ENCODE measurements at places on chromosomes 6 and 20.

DNA sequence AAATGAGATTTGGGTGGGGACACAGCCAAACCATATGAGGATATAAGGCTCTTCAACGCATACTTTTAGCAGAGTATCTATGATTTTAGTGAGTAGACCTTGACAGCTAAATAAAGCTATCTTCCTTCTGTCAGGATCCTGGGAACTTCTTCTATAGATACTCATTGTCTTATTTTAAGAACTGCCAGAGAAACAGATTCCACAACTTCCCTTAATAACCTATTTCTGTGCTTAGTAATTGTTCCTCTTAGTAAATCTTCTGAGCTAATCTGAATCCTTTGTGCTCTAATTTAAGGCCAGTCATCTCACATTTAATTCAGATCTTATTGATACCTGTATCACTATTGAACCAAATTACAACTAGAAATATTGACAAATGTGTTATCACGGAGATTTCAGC, 64.0 kb upstream of the CEP85L start:
- no peak for DNase-seq

DNA sequence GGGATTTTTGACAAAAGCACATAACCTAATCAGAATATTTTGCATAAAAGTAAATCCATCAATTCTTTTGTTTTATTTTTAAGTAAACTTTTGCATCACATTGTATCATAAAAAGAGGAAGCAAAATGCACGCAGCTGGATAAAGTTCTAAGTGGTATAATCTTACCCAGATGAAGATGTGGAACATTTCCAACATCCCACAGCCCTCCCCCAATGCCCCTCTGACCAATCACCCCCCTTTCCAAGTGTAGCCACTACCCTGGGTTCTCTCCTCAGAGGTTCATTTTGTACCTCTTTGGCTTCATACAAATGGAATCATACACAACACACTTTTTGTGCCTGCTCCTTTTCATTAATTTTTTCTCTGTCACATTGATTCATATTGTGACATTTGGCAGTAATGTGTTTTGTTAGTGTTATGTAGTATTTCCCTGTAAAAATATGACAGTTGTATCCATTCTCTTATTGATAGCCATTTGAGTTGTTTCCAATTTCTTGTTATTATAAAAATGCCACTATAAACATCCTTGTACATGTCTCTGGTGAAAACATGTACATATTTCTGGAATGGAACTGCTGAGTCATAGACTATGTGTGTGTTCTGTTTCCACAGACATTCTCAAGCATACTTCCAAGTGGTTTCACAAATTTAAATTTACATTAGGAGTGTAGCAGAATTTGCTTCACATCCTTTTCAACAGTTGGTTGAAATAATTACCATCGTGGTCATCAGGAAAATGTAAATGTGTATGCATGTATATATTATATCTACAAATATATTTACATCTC, 92.9 kb upstream of the SYNDIG1 start:
- no peak for DNase-seq

- DNase-seq: no peak
These were observed 14.9 kb downstream of the MICA start for GRCh38 chr6:31418251-31418650.

DNA sequence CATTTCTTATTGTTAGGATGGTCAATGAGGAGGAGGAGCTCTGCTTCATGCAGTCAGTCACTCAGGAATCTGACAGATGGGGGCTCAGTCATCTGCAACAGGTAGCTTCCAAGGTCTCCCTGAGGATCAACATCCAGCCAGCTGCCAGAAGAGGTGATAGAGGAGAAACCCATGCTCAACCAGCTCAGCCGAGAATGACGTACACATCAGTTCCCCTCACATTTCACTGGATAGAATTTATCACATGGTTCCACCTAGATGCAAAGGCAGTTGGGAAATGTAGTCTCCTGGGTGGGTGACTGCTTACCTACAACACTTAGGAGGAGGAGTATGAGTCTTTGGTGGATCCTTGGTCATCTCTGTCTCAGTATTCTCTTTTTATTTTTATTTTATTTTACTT, 144.5 kb downstream of the CEBPB start:
- no peak for DNase-seq

DNA sequence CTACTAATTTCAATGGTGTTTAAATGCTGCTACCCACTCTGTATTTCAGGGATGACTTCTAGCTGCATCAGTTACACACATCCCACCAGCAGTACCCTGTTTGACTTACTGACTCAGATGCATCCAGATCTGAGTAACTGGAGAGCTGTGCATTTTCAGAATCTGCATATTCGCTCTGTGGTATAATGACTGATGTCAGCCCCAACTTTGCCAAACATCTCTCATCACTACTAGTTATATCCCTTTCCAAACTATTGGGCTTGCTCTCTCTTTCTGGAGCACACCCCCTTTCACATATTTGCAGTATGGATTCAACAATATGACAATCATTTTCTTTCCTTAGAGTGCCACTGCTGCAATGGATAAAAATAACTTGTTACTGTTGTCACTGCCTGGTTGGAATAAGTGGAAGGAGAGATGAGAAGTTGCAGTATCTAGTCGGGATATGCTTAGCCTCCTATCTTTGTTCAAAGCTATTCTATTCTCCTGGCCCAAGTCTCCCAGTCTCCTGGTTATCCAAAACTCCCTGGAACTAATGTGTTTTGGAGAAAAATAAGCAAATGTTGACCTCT, 3.3 kb upstream of the RSPO3 start:
- no peak for DNase-seq

DNA sequence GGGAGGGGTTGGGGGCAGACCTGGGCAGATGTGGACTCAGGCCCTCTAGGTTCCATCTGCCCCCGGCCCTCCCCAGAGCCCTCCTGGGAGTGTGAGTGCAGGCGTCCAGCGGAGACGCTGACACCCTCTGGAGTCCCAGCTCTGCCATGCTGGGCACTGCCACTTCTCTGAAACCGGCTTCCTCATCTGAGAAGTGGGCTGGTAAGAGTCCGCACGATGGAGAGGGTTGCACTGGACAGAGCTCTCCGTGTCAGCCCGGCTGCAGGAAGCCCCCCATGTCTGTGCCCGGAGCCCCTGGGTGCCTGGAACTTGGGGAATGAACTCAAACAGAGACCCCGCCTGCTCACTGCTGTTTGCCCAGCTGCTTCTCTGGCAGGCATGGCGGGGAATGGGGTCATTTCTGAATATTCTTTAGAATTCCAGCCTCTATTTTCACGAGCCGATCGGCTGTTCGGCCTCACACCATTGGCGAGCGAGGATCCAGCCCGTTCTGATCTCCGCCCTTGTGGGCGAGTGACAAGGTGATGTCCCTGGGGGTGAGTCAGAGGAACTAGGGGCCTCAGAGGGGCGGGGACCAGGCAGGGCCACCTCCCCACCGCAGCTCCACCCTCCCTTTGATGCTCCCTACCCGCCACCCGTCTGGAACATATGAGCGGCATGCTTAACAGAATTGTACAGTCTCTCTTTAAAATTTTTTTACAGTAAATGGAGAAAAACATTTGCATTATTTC, 47.8 kb upstream of the GATA5 start:
- no peak for DNase-seq

DNA sequence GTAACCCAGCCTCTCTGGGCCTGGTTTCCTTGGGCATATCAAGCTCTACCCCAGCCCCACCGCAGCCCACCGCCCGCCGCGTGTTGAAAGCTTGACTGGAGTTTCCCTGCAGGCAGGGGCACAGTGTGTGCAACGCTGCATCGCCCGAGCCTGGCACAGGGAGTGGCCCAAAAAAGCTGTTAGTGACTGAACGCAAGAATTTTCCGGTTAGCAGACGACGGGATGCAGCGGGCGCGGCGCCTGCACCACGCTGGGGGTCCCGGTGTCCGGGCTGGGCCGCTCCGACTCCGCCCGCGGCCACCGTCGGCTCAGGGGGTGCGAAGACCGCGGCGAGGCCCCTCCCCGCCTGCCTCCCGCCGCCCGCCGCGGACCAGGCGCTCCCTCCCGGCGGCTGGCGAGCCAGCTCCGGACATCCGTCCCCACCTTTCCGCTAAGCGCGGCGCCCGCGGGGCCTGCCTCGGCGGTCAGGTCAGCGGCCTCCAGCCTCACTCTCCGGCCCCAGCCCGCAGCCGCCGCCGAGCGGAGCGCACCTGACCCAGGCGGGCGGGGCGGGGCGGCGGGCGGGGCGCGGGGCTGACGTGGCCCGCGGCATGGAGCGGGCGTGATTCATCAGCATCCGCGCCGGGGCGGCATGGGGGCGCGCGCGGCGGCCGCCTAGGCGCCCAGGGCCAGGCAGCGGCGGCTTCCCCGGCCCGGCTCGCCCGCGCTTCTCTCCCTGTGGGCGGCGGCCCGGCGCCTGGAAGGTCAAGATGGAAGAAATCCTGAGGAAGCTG, at the start of gene ARFGEF3:
ARFGEF3 (plus strand) TSS at position 602 of the 773 bp plus-strand sequence; CDS start at position 750, 148 bp downstream.
- no peak for DNase-seq

- no peak for DNase-seq
These were observed 91.5 kb upstream of the RPS6KA2 start for GRCh38 chr6:166718516-166718915.

- no peak for DNase-seq
These were observed 96.5 kb downstream of the HFE start for GRCh38 chr6:26183581-26184366.

DNA sequence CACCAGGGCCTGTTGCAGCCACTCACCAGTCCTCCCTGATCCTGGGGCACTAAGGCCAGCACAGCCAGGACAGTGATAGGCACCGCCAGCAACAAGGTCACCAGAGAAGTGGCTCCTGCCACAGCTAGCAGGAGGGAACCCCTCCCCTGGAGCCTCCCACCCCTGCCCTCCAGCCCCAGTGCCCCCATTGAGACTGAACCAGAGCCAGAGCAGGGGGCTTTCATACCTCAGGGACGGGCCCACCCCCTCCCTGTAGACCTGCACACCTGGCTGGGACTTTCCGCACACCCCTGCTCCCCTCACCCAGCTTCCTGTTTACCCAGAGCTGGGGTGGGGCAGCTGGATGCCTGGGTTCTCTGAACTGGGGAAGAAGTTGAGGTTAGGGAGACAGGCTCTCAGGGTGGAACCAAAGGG, at the start of gene LTB:
LTB (minus strand) TSS at position 195 of the 414 bp plus-strand sequence; CDS start at position 188, 7 bp downstream.
- no peak for DNase-seq

DNA sequence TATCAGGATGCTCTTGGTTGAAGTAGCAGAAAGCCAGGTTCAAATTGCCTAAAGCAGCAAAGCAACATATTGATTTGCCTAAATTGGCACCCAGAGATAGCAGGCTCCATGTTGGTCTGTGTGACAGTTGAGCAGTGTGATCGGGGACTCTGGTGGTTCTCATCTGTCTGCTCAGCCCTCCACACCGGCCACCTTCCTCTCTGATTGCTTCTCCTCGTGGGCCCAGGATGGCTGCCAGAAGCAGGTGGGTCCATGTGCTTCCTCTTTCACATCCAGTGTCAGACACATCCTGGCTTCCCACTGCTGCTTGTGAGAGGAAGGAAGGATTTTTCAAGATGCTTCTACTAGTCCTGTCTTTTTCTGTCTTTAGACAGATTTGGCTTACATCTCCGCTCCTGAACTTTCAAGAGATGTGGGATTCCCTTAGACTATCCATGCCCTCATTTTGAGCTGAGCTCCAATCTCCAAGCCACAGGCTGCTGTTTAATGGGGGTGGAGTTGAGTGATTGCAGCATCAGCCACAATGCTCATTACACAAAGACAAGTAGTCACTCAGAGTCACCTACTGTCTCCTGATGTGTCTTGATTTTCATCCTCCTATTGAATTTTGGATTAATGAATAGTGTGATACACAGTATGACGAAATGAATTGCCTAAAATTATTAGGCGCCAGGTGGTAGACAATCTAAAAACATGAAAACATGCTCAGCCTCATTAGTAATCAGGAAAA, 122.2 kb downstream of the ZDHHC14 start:
- no peak for DNase-seq

DNA sequence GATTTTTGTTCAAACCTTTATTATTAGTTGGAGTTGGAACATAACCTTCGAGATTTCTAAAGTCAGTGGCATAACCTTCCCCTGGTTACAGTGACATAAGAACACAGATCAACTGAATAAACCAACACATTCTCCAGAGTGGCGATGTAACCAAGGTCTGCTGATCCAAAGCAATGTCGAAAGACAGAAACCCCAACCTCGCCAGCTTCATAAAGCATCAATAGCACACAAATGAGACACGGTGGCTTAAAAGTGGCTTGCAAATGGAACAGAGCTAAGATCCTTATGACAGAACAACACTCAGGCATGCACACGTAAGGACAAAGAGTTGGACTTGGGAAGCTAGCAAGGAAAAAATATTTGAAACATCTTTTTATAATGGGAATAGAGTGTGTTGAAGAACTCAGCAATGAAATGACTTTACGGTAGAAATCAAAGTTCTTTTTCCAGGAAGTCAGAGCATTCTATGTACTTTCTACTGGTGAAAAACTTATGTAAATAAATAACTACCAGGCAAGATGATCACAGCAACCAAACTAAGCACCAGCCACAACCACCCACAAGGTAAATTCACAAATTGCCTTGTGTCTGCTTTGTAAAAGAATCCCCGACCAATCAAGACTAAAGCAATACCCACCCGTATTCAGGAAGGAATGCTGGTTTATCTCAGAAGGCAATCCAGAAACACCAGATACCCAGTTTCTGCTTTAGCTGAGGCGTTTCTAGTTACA, 61.0 kb upstream of the NHSL1 start:
- no peak for DNase-seq

GRCh38 chr6:164356814-164357213, 942.3 kb downstream of the QKI start:
- DNase-seq: no peak

DNA sequence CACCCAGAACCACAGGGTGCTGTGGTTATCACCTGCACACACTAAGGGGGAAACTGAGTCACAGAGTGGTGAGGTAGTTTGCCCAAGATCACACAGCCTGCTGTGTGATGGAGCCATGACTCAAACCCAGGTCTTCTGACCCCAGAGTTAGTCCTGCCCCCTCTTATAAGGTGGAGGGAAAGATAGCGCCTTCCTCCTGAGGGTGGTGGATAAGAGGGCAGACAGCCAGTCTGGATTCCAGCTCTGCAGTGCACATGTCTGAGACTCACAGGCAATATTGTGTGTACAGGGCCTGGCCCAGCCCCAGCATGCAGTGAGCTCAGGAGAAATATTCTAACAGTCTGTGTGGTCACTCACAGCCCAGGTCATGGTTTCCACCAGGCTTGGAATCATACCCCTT, 393.7 kb downstream of the CDH4 start:
- DNase-seq: no peak

DNA sequence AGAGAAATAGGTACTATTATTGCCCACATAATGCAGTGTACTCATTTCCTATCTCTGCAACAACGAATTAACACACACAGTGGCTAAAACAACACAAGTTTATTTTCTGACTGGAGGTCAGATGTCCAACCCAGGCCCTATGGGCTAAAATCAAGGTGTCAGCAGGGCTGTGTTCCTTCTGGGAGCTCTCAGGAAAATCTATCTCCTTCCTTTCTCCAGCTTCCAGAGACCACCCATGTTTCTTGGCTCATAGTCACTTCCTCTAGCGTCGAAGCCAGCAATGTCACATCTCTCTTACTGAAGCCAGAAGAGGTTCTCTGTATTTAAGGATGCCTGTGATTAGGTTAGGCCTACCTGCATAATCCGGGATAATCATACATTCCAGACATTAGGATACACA, 60.9 kb upstream of the TOP1 start:
- DNase-seq: no peak

DNA sequence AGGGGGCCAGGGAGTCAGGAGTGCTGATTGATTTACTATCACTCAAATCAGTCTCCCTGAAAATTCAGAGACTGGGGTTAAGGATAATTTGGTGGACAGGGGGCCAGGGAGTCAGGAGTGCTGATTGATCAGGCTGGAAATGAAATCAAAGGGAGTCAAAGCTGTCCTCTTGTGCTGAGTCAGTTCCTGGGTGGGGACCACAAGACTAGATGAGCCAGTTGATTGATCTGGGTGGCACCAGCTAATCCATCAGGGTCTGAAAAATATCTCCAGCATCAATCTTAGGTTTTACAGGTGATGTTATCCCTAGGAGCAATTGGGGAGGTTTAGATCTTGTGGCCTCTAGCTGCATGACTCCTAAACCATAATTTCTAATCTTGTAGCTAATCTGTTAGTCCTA, 6.1 kb upstream of the AFG1L start:
- DNase-seq: no peak
